Right lobe of liver (tissue), 6 donors: ENCODE measurements at places on chromosomes 3 and 15. TPM values are rescaled to one million over a fixed set of nuclear protein-coding genes. Genes with fewer than 3 reads are reported as not detected.
A peak's percentile ranks its signal among the peaks of the same experiment; 100 is the strongest.

GRCh38 chr15:69107025-69107620, 53.3 kb upstream of the GLCE start:
- no peak for DNase-seq

The TRNT1 gene
- 7.4 TPM for total RNA-seq

The SH3GL3 gene
- total RNA-seq, result not detected

DNA sequence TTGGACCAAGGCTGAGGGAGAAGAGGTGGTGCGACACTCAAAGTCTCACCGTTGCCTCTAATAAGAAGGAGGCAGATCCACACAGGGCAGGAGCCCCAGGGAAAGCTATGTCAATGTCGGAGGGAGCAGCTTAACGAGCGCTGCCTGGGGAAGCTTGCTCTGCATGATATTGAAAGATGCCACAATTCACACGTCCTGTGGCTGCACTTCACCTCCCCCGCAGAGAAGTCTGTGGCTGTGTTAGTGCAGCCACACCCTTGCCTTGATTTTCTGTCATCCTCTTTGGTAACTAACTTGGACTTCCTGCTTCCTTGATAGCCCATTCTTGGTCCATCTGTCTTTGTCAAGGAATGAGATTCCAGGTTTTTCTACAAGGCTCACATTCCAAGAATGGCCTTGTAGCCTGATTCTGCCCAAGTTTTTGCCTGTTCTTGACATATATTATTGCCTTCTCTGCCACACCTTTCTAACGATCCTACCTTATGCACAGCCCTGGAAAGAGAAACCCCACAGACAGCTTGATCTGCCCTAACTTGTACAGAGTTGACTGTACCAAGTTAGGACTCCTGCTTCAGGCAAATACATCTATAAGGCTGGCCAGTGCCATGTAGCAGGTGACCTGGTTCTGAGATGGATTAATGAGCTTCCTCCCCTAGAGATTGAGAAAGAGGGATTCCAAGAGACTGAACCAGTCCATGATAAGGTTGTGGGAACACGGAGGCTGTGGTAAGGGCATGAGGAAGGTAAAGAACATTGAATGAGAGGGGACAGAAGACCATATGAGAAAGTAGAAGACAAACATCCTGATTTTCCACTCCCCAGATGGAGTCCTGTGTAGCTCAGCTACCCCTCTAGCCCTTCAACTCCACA, 153.0 kb upstream of the WNT5A start:
- no peak for DNase-seq

DNA sequence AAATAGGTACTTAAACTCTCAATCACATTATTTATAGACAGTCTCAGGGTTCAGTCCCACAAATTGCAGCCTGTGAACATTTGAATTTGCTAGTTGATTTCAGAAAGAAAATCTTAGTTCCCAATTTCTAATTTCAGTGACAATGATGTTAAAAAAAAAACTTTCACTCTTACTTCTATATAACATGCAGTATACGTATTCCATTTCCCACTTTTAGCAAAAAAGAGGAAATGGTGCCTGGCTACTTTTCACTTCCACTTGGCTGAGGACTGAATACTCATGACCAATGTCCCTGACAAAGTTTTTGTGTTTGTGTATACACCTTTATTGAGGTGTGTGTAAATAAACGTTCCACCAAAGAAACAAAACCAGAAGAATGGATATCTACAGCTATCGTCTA, 32.1 kb upstream of the XCR1 start:
- no peak for DNase-seq

DNA sequence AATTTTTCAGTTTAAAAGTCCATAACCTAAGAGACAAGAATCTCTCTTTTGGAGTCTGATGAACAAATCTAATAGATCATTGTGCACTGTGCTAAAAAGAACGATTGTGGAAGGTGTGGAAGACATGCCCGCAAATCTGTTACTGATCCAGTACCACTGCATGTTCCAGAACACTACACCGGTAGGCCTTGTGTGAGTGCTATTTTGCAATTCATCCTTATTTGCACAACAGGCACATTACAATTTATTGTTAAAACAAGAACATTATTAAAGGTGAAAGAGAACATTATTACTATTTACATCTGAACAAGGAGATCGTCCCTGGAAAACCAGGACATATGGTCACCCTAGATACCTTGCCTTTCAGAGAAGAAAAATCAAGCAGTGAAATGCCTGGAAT, 205.7 kb upstream of the NECTIN3 start:
- no peak for DNase-seq

The PCSK6 gene
- total RNA-seq, result 207 TPM

- no peak for DNase-seq
Measured at GRCh38 chr3:89851974-89852621, 744.7 kb downstream of the EPHA3 start.

GRCh38 chr15:75926931-75927330, 23.3 kb downstream of the FBXO22 start:
- no peak for DNase-seq

GRCh38 chr3:127933396-127933795, 18.4 kb downstream of the KBTBD12 start:
- no peak for DNase-seq

DNA sequence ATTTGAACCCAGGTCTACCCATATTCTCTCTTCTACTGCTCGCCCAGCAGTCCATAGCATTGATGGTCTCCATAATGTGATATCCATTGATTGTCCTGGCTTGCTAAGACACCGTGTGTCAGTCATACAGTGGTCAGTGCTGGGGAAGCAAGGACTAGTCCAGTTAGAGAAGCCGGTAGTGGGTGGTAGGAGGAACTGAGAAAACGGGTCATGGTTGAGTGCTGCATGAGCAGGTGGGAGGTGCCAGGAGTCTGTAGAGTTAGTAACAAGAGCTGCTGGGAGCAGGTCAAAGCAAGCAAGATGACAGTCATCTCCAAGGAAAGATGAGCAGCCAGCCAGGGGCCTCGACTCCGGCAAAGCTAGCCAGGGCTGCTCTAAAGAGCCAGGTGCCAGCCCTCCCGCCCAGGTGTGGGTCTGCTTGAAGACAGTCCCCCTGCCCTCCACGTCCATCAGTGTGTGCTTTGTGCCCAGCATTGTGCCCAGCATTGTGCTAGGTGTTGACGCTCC, 29.5 kb upstream of the USP3 start:
- DNase-seq, result no peak

DNA sequence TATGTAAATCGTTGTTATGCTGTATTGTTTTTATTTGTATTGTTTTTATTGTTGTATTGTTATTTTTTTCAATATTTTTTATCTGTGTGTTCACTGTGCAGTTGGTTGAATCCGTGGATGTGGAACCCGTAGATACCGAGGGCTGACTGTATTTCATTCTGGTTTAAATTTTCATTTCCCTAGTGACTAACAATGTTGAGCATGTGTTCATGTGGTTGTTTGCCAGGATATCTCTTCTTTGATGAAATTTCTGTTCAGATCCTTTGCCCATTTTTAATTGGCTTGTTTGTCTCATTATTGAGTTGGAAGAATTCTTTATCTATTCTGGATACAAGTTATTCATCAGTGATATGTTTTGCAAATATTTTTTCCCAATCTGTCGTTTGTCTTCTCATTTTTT, 29.7 kb downstream of the STOML1 start:
- peak; percentile 3 for DNase-seq

- no peak for DNase-seq
Measured at GRCh38 chr15:45943240-45943639, 308.4 kb downstream of the SQOR start.

- peak; percentile 20 for DNase-seq
Measured at GRCh38 chr15:77032052-77032646, 37.2 kb downstream of the PSTPIP1 start.

GRCh38 chr3:9231006-9231405, 18.4 kb downstream of the SRGAP3 start:
- no peak for DNase-seq

DNA sequence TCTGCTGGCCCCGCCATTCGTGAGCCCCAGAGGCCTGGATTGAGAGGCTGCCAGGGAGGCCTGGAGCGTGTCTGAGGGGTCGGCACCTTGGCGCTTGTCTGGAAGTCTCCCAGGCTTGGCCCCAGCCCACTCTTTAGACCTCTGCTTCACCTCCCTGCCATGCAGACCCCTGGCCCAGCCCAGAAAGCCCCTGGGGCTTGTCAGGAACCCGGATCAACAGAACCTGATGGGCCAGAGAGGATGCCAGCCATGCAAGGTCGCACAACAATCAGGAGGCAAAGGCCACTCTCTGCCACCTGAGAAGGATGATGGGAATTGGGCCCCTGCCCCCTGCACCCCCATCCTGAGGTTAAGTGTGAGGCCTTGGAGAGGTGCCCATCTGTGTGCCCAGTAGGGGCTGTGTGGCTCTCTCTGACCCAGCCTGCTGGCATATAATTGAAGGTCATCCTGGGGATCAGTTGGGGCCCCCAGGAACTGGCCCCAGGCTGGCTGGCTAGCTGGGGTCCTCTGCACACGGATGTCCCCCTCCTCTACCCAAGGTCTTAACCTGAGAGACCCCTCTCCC, 103.3 kb upstream of the SLC6A6 start:
- no peak for DNase-seq

GRCh38 chr3:54575618-54575960, 352.3 kb downstream of the LRTM1 start:
- DNase-seq, result no peak

- no peak for DNase-seq
Measured at GRCh38 chr3:155804323-155804722, 1.8 kb downstream of the C3orf33 start.

GRCh38 chr3:181403876-181404660, 307.7 kb upstream of the SOX2 start:
- no peak for DNase-seq

The FAM43A gene
- 8.4 TPM for total RNA-seq

DNA sequence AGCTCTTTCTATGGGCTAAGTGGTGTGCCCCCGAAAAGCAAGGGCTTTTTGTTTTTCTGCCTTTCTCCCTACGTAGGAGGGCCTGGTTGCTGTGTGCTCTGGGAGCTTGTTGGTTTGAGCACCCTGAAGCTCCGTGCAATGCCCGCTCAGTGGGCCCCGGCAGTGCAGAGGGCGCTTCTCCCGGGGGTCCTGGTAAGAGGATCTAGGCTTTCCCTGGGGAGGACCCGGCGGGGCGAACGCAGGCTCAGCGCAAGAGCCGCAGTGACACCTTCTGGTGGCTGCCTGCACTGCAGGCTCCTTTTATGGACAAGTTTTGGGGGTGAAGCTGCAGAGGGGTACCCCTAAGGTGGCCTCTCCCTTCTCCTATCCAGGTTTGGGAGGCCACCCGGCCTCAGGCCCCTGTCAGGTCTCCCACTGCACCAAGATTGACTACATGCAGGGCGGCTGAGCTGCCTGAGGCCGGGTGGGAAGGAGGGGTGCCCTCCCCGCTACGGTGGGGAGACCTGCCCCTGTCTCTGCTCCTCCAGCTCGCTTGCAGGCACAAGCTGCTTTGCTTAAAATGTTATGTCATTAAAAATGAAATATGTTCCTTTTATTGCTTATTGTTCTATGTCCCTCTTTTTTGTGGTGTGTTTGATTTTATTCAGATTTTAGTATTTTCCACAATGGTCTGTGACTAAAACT, 387.9 kb downstream of the GABRG3 start:
- DNase-seq, result peak; percentile 31

The GP5 gene
- total RNA-seq, result 0.19 TPM

GRCh38 chr3:105598042-105598796, 231.5 kb downstream of the ALCAM start:
- DNase-seq, result no peak

- no peak for DNase-seq
Measured at GRCh38 chr3:124115279-124115678, 123.4 kb upstream of the ROPN1 start.

DNA sequence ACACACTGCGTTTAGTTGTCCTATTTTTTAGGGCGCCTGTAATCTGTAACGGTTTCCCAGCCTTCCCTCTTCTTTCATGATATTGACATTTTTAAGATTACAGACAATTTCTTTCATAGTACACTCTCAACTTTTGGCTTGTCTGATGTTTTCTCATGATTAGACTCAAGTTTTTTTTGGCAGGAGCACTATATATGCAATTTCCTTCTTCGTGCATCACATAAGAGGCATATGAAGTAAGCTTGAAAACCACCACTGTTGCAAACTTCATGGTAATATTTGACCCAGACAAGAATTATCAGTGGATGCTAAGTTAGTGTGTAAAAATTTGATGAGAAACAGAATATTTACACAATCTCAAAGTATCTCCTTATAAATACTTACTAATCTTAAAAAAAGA, 119.2 kb upstream of the CMC1 start:
- no peak for DNase-seq

DNA sequence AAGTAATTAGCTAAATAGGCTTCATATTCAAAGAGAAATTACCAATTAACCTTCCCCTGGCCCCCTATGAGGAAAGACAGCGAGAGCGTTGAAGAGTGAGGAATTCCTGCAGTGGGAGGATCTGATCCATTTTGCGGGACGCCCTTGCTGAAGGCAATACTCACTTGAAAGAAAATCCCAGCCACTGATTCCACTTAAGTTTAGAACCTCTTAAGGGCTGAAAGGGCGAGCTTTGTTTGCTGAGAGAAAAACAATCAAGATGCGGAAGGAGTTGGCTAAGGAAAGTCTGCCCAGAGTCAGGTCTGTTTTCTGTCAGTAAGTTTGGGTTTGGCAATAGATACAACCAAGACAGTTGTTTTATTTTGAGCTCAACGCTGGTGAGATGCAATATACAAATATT, 102.8 kb upstream of the GBE1 start:
- no peak for DNase-seq

DNA sequence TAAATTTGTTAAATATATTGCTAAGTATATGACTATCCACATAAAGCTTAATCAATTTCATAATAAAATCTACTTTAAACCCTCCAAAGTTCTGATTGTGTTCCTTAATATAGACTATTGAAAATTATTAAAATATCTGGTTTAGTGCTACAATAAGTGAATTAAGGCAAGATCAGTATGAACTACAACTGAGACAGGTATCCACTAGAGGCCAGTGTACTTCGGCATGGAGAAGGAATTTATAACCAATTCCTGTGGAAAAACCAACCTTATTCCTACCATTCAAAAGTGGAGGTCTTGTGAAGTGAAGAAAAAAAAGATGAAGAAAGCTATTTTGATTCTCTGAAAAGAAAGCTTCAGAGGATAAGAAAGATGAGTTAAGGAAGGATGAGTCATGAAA, 237.7 kb downstream of the SUCLG2 start:
- no peak for DNase-seq

- no peak for DNase-seq
Measured at GRCh38 chr3:9600597-9600996, 47.0 kb upstream of the LHFPL4 start.

The SNRPN gene
- 30.2 TPM for total RNA-seq

- DNase-seq, result no peak
Measured at GRCh38 chr3:192216067-192216466, 511.3 kb downstream of the FGF12 start.
